ENCODE measurements at places on chromosomes 7 and 10. TPM values are rescaled to one million over a fixed set of nuclear protein-coding genes. Genes with fewer than 3 reads are reported as not detected.
A peak's percentile ranks its signal among the peaks of the same experiment; 100 is the strongest.

DNA sequence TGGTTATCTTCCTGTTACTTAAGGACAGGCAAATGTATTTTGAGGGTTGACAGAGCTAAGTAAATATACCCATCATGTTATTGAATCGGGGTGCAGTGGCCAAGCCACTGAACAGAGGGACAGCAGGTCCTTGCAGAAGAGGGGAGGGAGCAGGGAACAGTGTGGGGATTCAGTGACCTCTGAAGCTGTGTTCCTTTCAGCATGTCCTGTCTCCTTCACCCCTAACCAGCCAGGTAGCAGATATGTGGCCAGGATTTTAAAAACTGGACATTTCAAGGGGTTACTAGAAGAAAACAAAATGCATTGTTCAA is 12.7 kb downstream of the ANK3 start:
- no peak for DNase-seq

- no peak for DNase-seq
These were observed 72.6 kb upstream of the LSM8 start for GRCh38 chr7:118111347-118111746.

ABCA13 gene
- polyA plus RNA-seq = 0.10 TPM

- no peak for DNase-seq
These were observed 3.5 kb downstream of the ELMO1 start for GRCh38 chr7:37445064-37445723.

- no peak for DNase-seq
These were observed 13.8 kb upstream of the FKBP9 start for GRCh38 chr7:32943252-32944030.

DNA sequence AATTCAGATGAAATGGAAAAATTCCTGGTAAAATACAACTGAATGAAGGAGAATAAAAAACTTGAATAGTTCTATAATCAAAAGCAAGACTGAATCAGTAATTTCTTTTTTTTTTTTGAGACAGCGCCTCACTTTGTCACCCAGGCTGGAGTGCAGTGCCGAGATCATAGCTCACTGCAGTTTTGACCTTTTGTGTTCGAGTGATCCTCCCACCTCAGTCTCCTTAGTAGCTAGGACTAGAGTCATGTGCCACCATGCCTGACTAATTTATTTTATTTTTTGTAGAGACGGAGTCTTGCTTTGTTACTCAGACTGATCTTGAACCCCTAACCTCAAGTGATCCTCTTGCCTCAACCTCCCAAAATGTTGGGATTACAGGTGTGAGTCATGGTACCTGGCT is 26.1 kb downstream of the SYPL1 start:
- DNase-seq = no peak

DNA sequence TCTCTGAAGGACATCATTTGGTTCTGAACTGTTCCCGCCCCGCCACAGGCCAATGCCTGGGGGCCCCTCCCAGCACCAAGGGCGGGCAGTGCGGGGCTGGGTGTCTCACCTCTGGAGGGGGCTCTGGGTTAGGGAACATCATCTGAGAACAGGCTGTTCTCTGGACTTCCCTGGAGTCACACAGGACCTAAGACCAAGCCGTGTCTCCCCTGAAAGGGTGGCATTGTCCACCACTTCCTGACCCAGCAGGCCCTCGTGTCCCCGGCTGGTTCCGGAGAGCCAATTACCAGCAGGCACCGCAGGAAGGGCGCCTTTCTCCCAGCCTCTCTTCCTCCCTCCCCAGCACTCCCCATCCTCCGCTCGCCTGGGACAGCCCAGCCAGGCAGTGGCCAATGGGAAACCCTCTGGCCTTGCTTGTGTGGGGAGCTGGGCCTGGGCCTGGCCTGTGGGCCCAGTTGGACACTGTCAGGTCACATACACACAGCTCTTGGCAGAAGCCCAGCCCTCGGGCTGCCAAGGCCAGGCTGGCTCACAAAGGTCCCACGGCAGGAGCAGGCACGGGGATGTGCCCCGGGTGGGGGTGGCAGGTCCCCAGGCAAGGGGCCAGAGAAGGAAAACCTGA is 119.5 kb downstream of the SPDYE5 start:
- DNase-seq = peak; percentile 21

GRCh38 chr10:80504158-80504811 is 33.4 kb upstream of the SH2D4B start:
- no peak for DNase-seq

DNA sequence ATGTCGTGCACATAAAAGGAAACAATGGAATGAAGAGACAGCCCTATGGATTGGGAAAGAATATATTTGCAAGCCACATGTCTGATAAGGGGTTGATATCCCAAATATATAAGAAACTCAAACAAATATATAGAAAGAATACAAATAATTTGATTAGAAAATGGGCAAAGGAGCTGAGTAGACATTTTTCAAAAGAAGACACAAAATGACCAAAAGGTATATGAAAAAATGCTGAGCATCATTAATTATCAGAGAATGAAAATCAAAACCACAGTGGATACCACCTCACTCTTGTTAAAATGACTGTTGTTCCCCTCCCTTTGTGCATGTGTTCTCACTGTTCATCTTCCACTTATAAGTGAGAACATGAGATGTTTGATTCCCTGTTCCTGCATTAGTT is 175.3 kb downstream of the CNTNAP2 start:
- DNase-seq = no peak

GIMAP2 gene
- 4.9 TPM for polyA plus RNA-seq

CRYGN gene
- polyA plus RNA-seq = 0.22 TPM

DNA sequence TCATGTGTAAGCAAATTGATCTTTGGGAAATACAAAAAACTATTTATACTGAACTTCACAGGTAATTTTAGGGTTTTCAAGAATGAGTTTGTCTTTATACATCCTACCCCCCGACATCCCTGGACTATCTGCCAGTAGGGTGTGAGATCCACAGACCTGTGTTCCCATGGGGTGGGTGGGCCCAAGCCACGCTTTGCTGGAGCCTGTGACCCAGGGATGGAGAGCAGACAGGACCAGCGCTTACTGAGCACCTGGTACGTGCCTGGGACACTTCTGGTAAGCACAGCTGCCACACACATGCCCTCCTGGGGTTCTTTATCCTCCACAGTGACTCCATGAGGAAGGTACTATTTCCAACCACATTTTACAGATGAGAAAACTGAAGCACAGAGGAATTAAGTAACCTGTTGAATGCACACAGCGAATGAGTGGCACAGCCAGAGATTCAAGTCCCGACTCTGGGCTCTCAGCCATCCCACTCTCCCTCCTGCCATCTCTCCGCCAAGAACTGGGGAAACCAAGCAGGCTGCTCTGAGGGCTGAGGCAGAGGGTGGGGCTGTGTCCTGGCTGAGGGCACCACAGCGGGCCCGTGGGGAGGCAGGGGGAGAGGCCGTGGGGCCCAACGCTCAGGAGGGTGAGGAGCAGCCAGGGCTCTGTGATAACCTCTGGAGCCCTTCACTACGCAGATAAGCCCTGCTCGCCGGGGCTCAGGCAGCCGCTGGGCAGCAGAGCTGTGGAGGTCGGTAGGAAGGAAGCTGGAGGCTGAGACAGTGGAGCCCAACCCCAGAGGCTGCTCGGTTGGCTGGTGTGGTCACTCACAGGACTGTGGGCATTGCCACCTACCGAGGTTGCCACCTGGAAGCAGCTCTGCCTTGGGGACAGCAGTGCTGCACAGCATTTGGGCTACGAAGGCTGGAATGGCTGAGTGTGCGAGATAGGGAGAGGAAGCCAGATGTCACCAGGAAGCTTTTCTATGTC is 124.2 kb downstream of the ARHGAP22 start:
- no peak for DNase-seq

DNA sequence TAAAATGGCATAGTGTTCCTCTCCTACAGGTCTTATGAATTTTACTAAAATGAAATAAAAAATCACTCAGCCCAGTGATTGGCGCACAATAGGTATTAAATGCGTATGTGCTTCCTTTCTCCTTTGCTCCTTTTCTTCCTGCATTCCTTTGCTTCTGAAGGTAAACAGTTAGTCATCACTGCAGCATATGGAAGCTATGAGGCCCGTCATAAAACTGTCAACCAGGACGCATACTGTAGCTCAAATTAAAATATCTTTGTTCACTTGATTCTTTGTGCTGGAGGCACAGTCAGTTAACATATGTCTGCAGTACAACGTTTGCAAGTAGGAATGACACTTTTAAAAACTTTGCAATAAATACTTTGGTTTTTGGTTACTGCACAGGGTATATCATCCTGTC is 374.7 kb downstream of the TCERG1L start:
- no peak for DNase-seq

- DNase-seq = no peak
These were observed 41.3 kb upstream of the CAMK1D start for GRCh38 chr10:12308057-12308456.

GRCh38 chr7:28272461-28272877 is 91.9 kb upstream of the JAZF1 start:
- no peak for DNase-seq

- peak; percentile 32 for DNase-seq
These were observed at the start of gene PHYHIPL for GRCh38 chr10:59176241-59177030. Gene PHYHIPL (plus strand): TSS chr10:59176643. CDS start chr10:59176854, 211 bp downstream.
